Spinal cord (tissue), 10 donors: ENCODE measurements at places on chromosomes 4 and X. TPM values are rescaled to one million over a fixed set of nuclear protein-coding genes. Genes with fewer than 3 reads are reported as not detected.

SPATA4 gene
- 1.1 TPM for total RNA-seq

DNA sequence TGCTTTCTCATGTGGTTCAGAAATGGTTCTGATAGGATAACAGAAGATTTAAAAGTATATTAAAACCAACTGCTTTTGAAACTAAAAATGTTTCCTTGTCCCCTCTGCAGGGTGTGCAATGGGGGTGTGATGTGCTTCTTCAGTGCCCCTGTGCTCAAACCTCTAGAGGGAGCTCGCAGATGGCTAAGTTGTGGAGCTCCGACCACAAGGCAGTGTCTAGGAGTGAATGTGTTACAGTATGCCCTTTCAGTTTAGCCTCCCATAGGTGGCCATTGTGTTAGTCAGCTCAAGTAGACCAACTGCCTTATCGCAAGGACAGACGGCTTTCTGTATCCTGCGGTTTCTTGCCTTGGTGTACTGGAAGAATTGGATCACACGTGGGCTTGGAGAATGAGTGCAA is 130.5 kb downstream of the TENT5D start:
- H3K4me1 ChIP-seq: no peaks in the 10 kb centered on the region
- no peaks in the 10 kb centered on the region for H3K27me3 ChIP-seq
- no peak overlapping the region for H3K27ac ChIP-seq

PAGE2 gene
- not detected for total RNA-seq

GRCh38 chr4:24768604-24769003 is 26.8 kb upstream of the SOD3 start:
- H3K4me3 ChIP-seq: no peak overlapping the region
- no peaks in the 10 kb centered on the region for H3K4me1 ChIP-seq
- no peaks in the 10 kb centered on the region for H3K36me3 ChIP-seq
- H3K27me3 ChIP-seq: no peaks in the 10 kb centered on the region

OR13H1 gene
- not detected for total RNA-seq

PABPC1L2A gene
- total RNA-seq: 4.1 TPM
